ENCODE measurements at places on chromosomes 4 and X. TPM values are rescaled to one million over a fixed set of nuclear protein-coding genes. Genes with fewer than 3 reads are reported as not detected.

DNA sequence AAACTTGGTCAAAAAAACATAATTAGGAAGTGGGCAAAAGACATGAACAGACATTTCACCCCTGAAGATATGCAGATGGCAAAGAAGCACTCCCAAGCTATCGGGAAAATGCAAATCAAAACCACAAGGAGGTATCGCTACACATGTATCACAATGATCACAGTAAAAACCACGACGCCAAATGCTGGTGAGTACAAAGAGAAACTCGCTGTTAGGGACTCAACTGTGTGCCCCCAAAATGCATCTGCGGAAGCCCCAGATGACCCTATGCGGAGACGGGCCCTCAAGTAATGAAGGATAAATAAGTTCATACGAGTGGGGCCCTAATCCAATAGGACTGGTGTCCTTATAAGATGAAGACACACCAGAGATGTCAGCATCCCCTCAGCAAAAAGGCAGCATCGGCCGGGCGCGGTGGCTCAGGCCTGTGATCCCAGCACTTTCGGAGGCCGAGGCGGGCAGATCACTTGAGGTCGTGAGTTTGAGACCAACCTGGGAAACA lies 10.2 kb downstream of the GAK start:
- DNase-seq = no peak

DNA sequence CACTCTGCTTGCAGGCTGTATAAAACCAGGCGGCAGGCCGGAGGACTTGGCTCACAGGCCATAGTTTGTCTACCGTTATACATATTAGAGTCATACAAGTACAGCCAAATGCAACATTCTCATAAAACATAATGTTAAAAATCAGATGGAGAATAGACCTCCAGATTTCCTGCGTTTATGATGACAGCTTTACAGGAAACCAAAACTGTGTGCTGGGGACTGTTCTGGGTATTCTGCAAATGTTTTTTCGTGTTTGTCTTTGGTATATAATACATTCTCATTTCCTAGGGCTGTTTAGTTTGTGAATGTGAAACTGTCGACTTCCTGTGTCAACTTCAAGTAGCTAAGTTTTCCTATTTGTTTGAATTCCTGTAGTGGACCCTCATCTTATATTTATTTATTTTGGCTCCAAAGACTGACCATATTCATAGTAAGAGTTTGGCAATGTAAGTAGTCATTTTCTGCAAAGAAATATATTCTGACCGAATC lies 79.5 kb upstream of the FAM9C start:
- no peak for DNase-seq

DNA sequence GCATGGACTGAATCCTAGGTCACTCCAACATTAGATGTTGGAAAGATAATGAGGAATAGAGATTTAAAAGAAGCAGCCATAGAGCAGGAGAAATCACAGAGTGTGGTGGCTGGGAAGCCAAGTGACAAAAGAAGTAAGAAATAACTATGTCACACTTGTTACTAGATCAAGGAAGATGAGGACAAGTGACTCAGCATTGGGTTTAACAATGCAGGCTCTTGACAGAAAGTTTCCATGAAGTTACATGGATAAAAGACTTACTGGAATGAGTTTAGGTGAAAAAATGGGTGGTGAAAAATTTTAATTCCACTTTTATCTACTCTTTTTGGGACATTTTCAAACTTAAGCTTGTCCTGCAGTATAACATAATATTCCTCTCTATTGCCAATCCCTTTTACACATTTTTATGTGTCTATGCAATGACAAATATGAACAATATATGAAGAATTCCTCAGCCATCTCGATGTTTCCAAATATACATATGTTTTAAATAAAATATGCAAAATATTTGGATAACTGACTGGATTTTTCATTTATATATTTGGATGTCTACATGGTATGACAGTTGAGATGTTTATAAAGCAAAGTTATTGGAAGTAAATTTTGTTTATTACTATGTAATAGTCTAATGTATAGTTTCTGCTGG lies 462.6 kb downstream of the IL15 start:
- DNase-seq = no peak

Gene SCARB2
- polyA plus RNA-seq = 65.3 TPM

Gene VCX
- not detected for polyA plus RNA-seq

Gene ADH7
- polyA plus RNA-seq = not detected

- DNase-seq = no peak
Observed at GRCh38 chr4:120691536-120691935, 231.0 kb downstream of the PRDM5 start.

Gene USP17L24
- not detected for polyA plus RNA-seq

Gene PPP2R3B
- 14.9 TPM for polyA plus RNA-seq

DNA sequence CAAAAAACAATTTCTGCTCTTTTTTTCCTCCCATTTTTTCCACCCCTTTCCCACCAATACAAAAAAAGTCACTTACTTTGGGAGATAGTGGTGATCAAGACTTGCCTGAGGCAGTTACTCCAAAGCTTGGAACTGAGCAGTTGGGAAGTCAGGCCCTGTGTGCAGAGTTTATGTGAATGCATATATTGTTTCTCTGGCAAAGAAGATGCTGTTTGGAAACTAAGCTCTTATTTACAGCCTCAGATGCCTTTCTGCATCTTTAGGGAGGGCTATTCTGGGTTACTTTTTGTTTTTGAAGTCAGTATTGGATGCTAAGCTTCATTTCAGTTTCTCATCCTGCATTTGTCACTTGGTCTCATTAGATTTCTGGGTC lies 136.3 kb downstream of the ZNF330 start:
- no peak for DNase-seq

Gene AMMECR1
- polyA plus RNA-seq = 7.3 TPM

GRCh38 chrX:1384658-1385252 lies 7.2 kb downstream of the SLC25A6 start:
- DNase-seq = no peak

GRCh38 chr4:183164963-183165362 lies 65.9 kb downstream of the WWC2 start:
- no peak for DNase-seq

Gene TRIM61
- 1.3 TPM for polyA plus RNA-seq

Gene TBX22
- polyA plus RNA-seq = not detected

Gene REELD1
- not detected for polyA plus RNA-seq

DNA sequence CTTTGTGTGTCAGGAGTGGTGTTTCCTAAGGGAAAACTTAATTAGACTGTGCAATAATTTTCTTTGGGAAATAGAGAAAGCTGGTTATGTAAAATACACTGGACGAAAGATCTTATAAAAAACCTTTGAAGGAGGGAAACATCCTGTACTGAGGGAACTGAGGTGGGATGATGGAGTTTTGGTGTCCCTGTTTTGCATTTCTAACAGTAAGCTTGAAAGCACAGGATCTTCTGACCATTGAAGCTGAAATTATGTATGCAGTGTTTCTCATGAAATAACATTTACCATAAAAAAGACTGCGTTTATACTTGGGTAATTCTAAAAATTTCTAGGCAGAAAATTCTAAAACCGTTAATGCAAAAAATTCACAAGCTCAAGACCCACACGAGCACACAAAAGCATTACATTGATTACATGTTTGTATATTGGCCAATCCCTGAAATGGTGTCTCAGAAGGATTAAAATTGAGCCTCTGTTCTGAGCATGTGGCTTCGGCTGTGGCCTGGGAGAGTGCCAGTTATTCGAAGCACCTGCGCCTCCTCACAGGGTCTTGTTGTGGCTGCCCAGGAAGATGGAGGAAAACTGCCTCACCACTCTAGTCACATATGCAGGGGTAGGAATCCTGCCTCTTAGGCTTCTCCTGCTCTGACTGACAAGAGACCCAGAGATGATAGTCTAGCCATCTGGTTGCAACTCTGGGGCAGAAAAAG lies 49.5 kb downstream of the JADE3 start:
- DNase-seq = no peak

DNA sequence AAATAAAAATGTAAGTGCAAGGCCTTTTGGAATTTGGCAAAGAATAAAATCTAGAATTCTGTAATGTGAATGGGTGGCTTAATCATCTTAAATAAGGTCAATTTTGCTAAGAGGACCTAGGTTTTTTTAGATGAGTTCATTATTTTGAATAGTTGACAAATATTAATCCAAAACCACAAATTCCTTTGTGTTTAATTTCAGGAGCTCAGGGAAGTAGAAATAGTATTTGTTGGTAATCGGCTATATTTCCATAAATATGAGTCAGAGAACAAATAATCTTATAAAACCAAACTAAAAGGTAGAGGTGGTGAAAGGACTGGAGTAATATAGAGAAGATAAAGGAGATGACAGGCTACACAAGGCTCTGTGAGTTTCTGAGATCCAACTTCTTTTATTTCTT lies 190.4 kb upstream of the TLL1 start:
- no peak for DNase-seq

Gene MTMR8
- polyA plus RNA-seq = not detected

- peak; percentile 70 for DNase-seq
Observed at GRCh38 chr4:8589823-8590545, 2.6 kb upstream of the CPZ start.

- DNase-seq = no peak
Observed at GRCh38 chr4:82905205-82905604, 4.7 kb downstream of the THAP9 start.

Gene UBE2A
- 44.8 TPM for polyA plus RNA-seq

- no peak for DNase-seq
Observed at GRCh38 chr4:173237152-173237551, 68.5 kb downstream of the GALNT7 start.

DNA sequence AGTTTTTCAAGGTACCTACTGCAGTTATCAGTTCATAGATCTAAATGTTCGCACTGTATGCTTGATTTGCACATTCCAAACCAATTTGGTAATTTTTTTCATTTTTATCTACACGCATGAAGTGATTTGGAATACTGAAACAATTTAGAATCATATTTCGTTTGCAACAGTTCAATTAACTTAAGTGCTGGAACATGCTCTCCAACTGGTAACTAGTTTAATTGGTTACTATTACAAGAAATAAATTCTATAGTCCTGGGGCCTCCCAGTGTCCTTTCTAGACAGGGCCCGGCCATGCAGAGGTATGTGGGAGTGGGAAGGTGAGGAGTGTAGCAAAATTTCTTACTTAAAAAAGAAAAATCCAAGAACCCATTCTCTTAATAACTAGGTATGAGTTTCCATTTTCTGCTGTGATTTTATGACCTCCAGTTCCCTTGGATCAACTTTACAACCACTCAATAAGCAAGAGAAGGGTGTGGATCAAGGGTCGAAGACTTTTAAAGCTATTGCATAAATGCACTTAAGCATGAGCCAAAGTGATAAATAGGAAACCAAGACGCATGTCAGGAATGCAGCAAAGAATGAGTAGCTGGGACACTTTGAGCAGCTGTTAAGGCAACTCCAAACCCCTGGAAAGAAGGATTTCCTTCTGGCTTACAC lies 106.9 kb downstream of the PPARGC1A start:
- DNase-seq = peak; percentile 36

Gene PDCL2
- not detected for polyA plus RNA-seq

DNA sequence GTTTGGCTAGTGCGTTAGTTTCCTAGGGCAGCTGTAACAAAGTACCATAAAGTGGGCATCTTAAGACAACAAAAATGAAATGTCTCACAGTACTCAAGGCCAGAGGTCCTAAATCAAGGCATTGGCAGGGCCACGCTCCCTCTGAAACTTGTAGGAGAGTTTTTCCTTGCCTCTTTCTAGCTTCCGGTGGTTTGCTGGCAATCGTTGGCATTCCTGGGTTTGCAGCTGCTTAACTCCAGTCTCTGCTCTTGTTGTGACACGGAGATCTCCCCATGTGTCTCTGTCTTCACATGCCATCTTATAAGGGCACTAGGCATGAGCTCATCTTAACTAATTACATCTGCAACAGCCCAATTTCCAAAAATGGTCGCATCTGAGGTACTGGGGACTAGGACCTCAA lies 362.0 kb upstream of the BOD1L1 start:
- no peak for DNase-seq

DNA sequence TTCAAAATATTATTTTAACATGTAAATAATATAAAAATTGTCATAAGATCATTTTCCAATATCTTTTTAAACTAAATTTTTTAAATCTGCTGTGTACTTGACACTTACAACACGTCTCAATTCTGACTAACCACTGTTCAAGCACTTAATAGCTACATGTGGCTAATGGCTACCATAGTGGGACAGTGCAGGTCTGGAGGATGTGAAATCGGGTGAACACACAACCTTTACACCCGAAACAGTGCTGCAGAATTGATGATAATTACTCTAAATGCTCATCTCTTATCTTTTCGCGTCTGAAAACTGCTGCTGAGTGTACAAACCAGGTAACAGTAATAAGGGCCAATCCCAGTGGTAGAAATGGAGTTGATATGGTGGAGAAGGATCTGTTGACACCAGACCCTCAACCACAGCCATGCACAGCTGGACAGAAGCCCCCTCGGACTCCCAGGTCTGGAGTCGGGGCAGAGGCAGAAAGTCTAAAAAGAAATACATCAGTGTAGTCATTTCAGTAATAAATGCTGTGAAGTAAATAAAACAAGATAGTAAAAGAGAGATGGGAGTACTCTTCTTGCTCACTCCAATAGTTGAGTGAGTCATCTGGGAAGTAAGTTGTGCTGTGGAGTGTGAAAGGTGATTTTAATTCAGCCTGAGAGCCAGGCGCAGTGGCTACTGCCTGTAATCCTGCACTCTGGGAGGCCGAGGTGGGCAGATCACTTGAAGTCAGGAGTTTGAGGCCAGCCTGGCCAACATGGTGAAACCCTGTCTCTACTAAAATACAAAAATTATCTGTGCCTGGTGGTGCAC lies 150.0 kb downstream of the CBR4 start:
- no peak for DNase-seq

Gene FREM3
- polyA plus RNA-seq = not detected

DNA sequence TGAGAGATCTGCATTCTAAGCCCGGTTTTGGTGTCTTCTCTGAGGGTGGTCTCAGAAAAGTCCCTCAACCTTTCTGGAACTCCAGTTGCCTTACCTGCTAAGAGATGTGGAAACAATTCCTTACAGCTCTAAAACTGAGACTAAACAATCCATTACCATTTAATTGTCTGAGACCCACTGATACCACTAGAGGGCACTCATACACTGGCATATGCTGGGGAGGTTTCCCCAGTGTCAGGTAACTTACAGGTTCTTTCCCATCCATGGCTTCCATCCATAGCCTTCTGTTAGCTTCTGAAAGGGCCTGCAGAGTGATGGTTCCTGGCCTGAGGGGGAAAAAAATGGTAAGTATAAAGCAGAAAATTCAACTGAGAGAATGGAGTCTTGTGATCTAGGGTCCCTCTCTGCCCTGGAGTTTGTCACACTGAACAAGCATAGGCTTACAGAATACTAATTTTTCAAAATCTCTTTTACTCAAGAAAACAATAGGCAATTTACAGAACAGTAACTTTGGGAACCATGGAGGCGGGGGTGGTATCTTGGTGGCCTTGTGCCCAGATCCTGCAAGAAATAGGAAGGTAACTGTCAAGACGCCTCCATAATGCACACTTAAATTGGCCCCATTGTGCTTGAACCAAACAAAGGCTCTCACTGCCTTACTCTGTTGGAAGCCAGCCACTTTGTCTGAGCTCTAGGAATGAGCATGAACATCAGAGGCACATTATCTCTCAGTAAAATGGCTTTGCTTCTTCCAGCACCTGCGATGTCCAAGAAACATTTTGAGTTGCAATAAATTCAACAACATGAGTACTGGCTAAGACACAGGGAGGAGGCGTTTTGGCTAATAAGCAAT lies 236.1 kb downstream of the OPHN1 start:
- DNase-seq = no peak
